ENCODE measurements at places on chromosomes 12 and 14.
A peak's percentile ranks its signal among the peaks of the same experiment; 100 is the strongest.

DNA sequence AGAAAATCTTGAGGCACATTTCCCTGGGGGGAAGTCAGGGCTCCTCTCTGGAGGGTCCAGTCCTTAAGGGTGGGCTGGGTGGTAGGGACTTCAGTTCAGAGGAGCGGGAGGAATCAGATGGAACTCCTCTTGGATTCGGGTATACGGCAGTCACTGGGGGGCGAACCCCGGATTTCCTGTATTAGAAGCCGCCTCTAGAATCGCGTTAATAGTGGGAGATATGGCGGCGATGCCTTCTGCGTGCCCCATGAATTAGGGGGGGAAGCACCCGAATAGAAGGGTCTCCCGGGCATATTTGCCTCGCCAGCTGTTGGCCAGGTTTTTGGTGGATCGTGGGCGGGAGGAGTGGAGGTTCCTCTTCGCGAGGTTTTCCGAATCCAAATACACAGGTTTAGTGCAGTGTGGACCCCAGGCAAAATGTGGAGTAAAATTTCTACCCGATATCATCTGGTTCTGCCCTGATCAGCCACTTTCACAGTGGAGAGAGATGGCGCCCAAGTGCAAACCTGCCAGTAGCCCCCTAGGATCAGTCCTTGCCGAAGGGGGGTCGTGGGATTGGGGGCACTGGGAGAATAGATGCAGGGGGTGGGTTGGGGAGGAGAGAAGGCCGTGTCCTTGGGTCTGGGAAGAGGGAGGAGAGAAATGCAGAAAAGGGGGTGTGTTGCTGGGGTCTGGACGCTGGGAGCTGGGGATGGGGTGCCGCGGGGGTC is 628 bp downstream of the MEG3 start:
- DNase-seq, result no peak

- no peak for DNase-seq
Observed at GRCh38 chr12:20210621-20211215, 157.6 kb upstream of the PDE3A start.

DNA sequence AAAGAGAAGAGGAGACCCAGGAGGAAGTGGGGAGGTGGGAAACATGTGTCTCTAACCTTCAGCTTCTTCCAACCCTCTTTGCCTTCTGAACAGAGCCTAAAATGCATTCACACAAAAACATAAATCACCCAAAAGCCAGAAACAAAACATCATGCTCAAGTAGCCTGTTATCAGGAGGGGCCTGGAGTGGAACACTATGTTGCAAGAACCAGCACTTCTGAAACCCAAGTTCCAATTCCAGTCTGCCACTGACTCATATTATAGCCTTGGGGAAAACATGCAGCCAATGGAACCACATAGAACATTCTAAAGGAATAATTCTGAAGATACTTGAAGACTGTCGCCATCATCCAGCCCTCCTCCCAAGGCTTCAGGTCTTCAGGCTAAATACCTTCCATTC is 169.8 kb upstream of the PLXNC1 start:
- DNase-seq, result no peak

DNA sequence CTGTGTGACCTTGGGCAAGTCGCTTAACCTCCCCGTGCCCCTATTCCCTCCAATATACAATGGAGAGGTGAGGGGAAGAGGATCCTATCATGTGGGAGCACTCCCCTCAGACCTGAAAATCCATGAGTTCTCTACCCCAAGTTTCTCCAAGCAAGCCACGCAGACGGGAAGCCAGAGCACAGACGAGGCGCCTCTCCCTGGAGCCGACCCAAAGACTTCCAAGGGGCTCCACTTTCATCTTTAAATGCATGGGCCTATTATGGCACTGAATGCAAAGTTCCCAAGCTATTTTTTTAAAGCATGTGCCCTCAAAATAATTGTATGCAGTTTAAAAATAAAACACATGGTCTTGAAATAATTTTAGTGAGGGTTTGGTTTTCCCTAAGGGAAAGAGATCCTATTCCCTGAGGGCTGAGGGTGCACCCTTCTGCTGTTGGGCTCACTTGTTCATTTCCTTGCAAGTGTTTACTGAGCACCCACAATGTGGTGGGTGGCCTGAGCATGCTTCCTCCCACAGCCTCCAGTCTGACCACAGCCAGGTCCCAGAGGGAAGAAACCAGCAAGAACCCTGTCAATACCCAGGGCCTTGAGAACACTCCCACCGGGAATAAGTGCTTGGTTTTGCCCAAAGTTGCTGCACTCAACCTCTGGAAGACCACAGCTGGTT is 14.6 kb downstream of the CMKLR1 start:
- DNase-seq, result no peak

- no peak for DNase-seq
Observed at GRCh38 chr14:92471919-92472318, 41.7 kb upstream of the RIN3 start.

- no peak for DNase-seq
Observed at GRCh38 chr12:692274-692673, 29.0 kb upstream of the NINJ2 start.

- DNase-seq, result no peak
Observed at GRCh38 chr12:70842942-70843341, 77.6 kb downstream of the PTPRR start.

- no peak for DNase-seq
Observed at GRCh38 chr12:74021937-74022336, 515.7 kb upstream of the ATXN7L3B start.

DNA sequence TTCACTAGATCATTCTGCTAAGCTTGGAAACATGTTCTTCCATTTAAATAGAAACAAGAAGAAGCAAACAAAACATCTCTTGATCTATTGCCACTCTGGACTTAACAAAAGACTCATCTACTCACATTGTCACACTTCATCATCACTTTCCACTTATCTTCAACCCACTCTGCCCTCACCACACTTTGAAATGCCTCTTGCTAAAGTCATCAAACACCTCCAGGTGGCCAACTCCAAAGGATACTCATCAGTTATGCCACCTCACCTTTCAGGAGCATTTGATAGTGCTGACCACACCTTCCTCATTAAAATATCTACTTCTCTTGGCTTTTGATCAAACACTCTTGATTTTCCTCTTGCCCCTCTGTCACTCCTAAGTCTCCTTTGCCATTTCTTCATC is 7.2 kb downstream of the EFCAB11 start:
- no peak for DNase-seq

GRCh38 chr14:93688820-93689219 is 99.5 kb downstream of the PRIMA1 start:
- DNase-seq, result no peak

DNA sequence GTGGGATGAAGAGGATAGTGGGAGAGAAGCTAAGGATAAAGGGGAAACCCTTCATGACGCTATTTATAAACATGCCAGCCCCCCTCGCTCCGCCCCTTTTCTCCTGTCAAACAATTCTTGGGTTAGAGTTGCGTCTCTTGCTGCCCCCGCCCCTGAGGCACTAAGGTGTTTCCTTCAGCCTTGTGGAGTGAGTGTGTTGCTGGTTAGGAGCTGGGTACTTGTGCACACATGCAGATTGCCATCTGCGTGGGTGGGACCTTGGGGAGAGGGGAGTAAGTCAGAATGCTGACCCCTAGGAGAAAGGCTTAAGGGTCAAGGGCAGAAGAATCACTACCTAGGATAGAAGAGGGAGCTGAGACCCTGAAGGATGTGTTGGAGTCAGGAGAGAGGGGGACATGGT is 5.4 kb downstream of the FOXJ2 start:
- DNase-seq, result no peak

GRCh38 chr12:76876696-76877229 is 2.1 kb downstream of the CSRP2 start:
- no peak for DNase-seq

- no peak for DNase-seq
Observed at GRCh38 chr12:88052686-88053085, 23.5 kb upstream of the C12orf50 start.

- no peak for DNase-seq
Observed at GRCh38 chr12:26295001-26295400, 99.6 kb downstream of the SSPN start.

DNA sequence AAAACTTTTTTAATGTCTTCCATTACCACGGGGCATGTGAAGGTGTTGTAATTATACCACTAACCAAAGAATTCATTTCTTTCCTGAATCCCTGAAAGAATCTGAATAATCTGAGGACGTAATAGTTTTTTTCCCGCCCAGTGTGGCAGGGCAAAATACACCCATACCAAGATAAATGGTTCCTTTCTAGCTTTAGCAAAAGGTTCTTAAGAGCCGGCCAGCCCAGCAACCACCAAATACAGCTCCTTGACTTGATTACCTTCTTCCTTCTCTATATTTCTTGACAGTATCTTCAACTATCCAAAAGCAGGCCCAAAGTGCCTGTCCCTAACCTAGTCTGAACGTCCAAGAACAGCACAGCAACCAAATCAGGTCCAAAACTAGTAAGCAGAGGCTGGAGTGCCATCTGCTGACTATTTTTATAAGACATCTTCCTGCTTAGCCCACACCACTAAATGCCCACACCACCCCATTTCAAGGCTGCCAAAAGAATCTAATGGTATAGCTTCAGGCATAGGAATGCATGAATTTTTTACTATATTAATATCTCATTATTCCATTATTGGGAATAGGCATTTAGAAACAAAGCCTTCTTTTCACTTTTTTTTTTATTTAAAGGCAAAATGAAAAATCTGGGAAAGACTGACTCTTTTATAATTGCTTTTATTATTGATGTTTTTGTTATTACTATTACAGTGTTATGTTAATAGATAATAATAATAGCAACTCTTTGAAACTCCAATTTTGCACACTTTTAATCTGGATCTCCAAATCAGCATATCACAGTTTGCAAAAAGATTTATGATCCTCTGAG is 524.4 kb downstream of the MED13L start:
- no peak for DNase-seq

DNA sequence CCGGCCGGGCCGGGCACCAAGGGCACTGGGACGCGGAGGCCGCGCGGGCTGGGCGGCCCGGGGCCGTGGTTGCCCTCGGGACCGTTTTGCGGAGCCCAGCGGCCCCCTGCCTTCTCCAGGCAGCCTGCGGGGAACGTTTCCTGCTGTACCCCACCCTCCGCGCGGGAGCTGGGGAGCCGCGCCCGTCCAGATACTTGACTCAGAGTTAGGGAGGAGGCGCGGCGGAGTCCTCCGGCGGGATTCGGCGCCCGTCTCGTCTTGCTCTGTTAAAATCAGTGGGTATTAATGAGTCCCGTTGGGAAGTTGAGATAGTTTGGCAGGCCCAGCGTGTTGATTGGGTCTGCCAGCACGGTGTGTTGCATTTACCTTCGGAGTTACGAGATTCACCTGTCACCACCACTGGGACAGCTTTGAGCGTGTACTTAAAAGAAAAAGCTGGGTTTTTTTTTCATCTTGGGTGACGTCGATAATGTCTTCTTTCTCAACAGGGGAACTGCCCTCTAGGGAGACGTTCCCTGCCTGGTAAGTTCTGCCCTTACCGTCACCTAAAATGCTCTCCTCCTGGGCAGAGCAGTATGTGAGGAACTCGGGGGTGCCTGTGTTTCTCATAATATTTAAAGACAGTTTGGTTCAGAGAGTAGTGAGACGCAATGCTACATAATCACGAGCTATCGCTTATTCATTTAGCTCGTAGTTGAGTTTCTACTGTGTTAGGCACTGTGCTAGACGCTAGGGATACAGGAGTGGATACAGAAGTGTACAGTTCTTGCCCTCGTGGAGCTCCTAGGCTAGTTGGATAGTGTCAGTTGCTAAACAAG is 596 bp downstream of the DLST start:
- peak; percentile 20 for DNase-seq

DNA sequence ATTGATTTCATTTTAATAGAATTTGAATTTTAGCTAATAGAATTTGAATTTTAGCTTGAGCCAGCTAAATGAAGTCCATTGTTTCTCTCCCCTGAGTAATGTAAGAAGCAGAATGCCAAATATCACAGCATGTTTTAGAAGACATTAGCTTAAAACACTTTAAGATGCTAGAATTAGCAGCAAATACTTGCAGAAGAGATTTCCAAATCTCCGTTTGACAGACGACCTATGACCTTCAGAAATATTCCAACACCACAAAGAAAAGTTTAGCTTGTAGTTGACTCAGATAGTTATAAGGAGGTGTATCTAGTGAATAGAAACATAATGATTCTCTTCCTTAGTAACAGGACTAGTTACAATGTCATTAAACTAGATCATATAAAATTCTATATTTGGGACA is 51.7 kb upstream of the MYF6 start:
- DNase-seq, result no peak

GRCh38 chr14:85483037-85483436 is 46.9 kb upstream of the FLRT2 start:
- no peak for DNase-seq

GRCh38 chr12:68454892-68455291 is 122.7 kb upstream of the MDM1 start:
- DNase-seq, result no peak

DNA sequence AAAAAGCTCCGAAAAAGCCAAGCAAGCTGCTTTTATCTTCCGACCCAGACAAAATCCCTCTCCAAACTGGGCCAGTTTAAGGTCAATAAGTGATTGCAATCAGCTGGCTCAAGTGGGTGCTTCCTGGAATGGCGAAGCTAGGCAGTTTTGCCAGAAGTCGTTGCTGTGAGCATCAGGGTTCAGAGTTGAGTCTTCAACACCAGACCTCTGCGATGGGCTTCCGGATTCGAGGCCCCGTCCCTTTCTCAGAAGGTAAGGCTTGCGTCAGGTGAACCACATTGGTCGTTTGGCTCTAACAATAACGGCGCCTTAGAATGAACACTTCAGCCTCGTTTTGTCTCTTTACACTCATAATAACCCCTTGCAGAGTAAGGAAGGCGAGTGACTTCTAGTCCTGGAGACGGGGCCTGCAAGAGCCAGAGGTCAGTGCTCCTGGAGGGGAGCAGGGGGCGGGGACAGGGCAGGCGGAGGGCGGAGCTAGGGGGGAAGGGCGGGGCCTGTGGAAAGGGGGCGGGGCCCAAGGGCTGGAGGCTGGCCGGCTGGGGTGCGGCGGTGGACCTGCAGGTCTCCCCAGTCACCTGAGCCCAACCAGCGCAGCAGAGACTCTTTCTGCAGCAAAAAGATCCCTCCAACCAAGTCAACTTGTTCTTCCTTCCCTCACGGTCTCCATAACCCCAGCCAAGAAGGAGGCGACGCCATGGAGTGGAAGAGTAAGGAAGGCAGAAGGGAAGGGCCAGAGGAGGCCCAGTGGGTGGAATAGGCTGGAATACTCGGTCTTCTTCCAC is 34.0 kb upstream of the NFYB start:
- no peak for DNase-seq

DNA sequence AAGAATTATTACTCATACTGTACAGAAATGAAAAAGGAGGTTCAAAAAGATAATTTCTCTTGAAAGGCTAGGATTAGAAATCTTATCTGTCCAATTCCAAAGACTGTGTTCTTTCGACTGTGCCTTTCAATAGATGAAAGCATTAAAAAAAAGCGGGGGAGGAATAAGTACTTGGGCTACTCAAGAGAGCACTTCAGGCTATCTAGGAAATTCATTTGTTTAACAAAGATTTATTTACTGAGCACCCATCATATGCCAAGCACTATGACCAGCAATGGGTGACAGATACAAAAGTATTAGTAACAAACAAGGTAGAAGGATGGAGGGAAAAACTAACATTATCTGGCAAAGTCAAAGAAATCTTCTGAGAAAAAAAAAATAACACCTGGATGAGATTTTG is 37.4 kb downstream of the SENP1 start:
- no peak for DNase-seq

Data from stimulated activated CD4-positive, alpha-beta T cell treated with anti-CD3 and anti-CD28 coated beads, Interleukin-1b, Interleukin-23, amount 100 ng/mL, for 4 hours (primary cell).